ENCODE measurements at places on chromosomes 3 and 15. TPM values are rescaled to one million over a fixed set of nuclear protein-coding genes. Genes with fewer than 3 reads are reported as not detected.

Gene IGSF11
- not detected for total RNA-seq

Gene CCDC33
- total RNA-seq, result not detected

Gene CHAC1
- total RNA-seq, result 3.9 TPM

DNA sequence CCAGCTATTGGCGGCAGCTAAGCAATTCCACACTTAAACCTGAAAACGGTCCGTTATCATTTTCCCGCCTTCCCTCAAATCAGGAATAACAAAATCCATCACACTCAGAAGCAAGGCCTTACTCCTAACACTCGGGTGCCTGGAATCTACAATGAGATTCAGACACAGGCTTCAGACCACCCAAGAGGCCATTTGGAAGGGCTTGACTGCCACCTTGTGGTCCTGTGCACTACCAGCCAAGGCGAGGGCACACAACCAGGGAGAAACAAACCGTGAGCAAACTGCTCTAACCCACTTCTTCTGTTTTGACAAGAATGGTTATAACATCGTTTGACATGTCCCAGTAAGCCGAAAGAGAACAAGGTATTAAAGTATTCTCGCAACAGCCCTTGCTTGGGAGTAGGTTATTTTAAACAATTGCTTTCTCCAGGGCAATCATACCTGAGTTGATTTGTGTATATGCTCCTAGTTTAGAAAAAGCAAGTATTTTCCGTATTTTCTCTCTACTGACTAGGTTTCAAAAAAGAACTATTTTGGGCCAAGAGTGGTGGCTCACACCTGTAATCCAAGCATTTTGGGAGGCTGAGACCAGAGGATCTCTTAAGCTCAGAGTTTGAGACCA is 40.1 kb upstream of the TAFA4 start:
- H3K27ac ChIP-seq, result no peak overlapping the region
- no peaks in the 10 kb centered on the region for H3K4me1 ChIP-seq
- H3K36me3 ChIP-seq, result peaks cover 9% of the 10 kb centered on the region
- H3K27me3 ChIP-seq, result no peaks in the 10 kb centered on the region
- DNase-seq, result no peak

- no peak overlapping the region for H3K27ac ChIP-seq
- no peaks in the 10 kb centered on the region for H3K27me3 ChIP-seq
- H3K36me3 ChIP-seq, result no peaks in the 10 kb centered on the region
Observed at GRCh38 chr15:101210466-101210865, 41.4 kb downstream of the CHSY1 start.

- DNase-seq, result no peak
- H3K36me3 ChIP-seq, result no peaks in the 10 kb centered on the region
- H3K27ac ChIP-seq, result no peak overlapping the region
- no peak overlapping the region for H3K4me3 ChIP-seq
- no peaks in the 10 kb centered on the region for H3K4me1 ChIP-seq
- no peaks in the 10 kb centered on the region for H3K27me3 ChIP-seq
Observed at GRCh38 chr3:103991461-103992115, 1375.1 kb upstream of the ALCAM start.

DNA sequence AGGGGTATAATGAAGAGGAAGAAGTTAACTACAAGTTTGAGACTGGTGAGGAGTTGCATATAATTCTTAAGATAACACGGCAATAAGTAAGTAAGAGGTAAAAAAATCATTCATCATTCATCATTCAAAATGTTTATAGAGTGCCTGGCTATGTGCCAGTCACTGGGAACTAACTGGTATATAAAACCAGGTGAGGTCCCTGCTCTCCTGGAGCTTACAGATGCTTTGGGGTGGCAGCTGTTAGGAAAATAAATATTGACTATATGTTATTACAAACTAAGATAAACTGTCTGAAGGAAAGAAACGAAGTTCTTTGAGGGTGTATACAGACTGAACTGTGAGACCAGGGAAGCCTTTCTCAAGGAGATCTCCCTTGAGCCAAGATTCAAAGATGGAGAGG is 2.9 kb downstream of the CASR start:
- no peaks in the 10 kb centered on the region for H3K36me3 ChIP-seq
- peaks cover 10% of the 10 kb centered on the region for H3K4me1 ChIP-seq
- H3K27ac ChIP-seq, result no peak overlapping the region
- no peak for DNase-seq

- H3K27ac ChIP-seq, result no peak overlapping the region
- H3K27me3 ChIP-seq, result no peaks in the 10 kb centered on the region
- H3K4me3 ChIP-seq, result no peak overlapping the region
- no peaks in the 10 kb centered on the region for H3K4me1 ChIP-seq
Observed at GRCh38 chr15:78422571-78423340, 15.3 kb upstream of the IREB2 start.

Measured in thoracic aorta (tissue), 2 donors.